Urothelium cell line (cell line): ENCODE measurements at places on chromosomes 11 and 22.

GRCh38 chr11:112656772-112657428 is 304.3 kb upstream of the NCAM1 start:
- DNase-seq, result peak; percentile 55

GRCh38 chr22:33922349-33922681 is 2.0 kb upstream of the LARGE1 start:
- peak; percentile 39 for DNase-seq

- DNase-seq, result no peak
Observed at GRCh38 chr22:50162391-50162956, 8.1 kb upstream of the PANX2 start.

- DNase-seq, result no peak
Observed at GRCh38 chr11:68854273-68854958, 12.7 kb upstream of the CPT1A start.

GRCh38 chr11:3375552-3375951 is 3.4 kb downstream of the ZNF195 start:
- no peak for DNase-seq

GRCh38 chr11:126293726-126294125 is 10.1 kb upstream of the DCPS start:
- DNase-seq, result no peak

GRCh38 chr22:42970029-42970428 is 44.9 kb downstream of the PACSIN2 start:
- peak; percentile 59 for DNase-seq

DNA sequence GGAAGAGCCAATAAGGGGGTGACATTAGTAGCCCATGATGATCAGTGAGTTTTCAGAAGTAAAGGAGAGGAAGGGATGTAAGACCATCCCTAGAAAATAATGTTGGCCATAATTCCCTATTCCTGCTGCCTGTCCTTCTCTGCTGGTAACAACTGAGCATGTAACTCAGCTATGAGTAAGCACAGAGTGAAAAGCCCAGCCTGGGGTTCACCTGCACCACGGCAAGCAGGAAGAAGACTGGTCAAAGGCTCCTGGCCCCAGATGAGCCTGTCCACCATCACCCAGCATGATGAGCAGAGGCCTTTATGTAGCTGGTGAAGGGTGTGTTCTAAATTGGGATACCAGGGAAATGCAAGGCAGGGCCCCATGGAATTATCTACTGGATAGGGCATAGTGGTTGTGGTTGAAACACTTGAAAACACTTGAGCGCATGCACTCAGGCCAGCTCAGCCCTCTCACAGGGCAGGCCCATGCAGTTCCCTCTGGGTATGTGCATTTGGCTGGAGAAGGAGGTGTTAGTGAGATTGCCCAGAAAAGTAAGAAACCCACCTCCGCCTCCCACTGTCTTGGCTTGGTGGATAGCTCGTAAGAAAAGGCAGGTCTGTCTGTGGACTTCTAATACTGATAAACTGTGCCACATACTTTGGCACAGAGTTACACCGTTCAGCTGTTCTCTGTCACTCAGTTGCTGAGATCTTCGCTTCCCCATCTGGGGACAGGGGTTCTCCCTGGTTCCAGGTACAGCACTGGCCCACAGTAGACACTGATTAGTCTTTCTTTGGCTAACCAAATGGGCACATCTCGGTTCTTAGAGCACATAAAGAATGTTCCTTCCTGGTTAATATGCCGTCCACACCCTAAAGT is 86.8 kb downstream of the AMOTL1 start:
- DNase-seq, result no peak

GRCh38 chr11:13885083-13885482 is 77.4 kb upstream of the SPON1 start:
- DNase-seq, result no peak

- no peak for DNase-seq
Observed at GRCh38 chr11:61923166-61924063, 6.0 kb upstream of the RAB3IL1 start.

GRCh38 chr11:86143087-86144030 is 74.5 kb upstream of the PICALM start:
- no peak for DNase-seq

- peak; percentile 71 for DNase-seq
Observed at GRCh38 chr22:36823186-36823839, 6.5 kb upstream of the PVALB start.

DNA sequence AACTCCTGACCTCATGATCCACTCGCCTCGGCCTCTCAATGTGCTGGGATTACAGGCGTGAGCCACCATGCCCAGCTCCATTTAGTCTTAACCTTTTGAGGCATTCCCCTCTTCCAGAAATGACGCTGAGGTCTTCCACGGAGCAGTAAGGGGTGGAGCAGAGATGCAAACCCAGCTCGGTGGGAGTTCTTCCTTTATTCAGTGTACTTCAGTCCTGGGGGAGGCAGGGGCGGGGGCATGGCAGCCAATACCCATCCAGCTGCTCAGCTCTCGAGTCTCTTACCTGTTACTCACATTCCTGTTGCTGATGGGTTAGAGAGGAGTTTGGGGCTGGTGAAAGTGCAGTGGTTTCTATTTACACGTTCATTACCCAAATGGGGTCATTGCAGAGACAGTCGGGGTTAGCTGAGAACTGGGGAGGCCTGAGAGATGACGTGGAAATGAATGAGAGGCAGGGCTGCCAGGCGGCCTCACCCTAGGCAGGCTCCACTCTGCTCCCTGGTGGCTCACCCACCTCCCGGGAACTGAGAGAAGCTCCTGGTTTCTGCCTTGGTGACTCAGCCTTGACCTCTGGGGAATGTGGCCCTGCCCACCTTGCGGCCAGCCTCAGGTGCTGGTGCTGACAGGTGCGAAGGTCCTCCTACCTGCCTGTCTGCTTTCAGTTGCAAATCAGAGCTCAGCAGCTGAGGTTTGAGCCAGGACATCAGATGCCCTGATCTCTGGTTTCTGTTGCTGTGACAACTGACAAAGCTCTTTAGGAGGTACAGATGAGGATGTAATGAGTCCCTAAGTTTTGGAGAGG is 13.4 kb upstream of the ST14 start:
- peak; percentile 68 for DNase-seq

DNA sequence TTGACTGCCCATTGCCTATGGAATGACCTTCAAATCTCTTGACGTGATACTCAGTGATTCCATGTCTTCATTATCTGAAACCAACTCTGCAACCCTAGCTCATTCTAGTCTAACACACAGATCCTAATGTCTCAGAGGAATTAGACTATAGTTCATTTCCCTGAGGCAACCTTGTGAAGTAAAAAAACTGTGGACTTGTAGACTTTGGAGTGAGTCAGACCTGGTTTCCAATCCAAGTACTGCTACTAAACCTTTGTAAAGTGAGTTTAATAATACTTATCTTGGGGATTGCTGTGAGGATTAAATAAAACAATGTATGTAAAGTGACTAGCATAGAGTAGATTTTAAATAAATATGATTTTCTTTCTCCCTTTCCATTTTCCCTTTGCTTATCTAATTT is 226.1 kb downstream of the BLID start:
- DNase-seq, result no peak

DNA sequence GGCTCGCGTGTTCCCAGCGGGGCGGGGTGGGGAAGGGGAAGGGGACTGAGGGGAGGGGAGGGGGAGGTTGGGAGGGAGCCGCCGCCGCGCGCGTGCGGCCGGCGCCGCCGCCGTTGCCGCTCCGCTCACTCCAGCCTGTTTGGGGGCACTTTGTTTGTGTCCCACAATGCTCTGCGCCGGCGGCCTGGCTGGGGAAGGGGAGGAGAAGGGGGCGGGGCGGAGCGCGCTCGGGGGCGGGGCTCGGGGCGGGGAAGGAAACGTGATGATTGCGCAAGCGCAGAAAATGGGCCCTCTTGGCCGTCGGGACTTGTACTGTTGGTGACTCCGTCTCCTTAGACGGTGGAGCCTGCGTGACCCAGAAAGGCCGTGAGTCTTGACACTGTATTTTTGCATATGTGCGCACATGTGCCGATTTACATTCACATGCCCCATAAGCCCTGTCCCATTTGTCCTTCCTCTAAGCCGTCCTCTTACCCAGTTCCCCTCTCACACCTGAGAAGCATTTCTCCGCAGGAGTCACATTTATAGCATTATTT is at the start of gene ZBTB44:
Gene ZBTB44 (minus strand): TSS at position 168 of the 536 bp plus-strand sequence. CDS start 53,044 bp downstream, outside the sequence.
- DNase-seq, result peak; percentile 88

DNA sequence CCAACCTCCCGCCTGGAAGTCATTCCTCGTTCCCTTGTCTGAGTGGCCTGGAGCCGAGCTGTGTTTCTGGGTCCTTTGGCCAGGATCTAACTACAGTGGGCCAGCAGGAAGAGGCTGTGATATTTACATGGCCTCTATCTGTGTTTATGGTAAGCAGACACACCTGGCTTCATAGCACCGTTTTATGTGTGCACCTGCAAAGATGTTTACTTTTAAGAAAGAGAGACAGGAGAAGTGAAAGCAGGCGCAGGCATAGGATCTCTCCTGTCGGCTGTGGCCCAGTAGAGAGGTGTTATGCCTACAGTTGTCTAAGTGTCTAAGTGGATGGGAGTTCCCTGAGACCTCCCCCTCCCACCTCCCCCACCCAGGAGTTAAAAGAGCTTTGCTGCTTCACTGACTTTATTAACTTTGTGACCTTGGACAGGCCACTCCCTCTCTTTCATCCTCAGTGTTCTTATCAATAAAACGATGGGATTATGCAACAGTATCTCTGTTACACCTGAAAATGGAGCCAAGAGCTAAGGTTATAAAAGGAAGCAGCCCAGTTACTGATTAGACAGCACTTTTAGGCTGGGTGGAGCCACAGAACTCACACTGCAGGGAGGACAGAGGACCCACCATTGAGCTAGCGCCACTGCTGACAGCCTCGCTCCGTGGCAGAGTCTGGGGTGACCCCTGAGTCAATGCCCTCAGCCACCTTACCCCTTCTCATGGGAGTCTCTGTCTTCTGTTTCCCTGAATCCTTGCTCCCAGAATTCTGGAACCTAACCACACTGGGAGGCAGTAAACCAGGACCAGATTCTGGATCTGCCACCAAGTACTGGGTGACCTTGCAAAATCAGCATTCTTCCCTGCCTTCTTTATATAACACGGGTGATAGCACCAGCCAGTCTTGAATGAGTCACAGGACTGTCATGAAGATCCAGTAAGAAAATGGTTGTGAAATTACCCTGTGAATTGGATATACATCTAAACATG is 22.0 kb downstream of the ST14 start:
- no peak for DNase-seq

DNA sequence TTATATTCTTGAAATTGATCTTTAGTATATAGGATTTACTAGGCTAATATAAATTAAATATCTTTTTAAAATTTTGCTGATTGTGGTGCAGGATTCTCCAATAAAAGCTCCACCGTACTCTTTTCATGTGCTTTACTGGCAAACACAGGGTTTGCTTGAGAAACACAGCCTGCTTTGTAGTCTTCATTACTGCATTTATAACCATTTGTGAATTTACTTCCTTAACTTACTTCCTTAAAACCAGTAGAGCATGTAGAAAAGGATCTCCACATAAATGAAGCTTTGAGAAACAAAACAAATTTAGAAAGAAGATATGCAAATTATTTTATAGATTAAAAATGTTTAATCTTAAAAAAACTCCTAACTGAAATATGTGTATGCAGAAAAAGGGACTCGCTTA is 28.8 kb downstream of the SWAP70 start:
- DNase-seq, result no peak

DNA sequence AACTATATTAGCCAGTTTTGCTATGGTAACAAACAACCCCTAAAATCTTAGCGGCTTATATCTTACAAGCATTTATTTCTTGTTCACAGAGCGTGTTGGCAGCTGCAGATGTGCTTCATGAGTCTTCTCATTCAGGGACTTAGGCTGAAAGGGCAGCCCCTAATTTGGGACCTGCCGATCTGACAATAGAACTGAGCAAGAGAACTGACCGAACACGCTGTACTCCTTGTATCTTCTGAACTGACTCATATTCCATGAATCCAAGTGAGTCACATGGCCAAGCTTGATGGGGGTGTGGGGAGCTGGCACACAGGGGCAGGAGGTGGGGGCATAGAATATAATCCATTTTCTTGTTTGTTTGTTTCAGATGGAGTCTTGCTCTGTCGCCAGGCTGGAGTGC is 481.7 kb upstream of the CADM1 start:
- peak; percentile 62 for DNase-seq

- DNase-seq, result no peak
Observed at GRCh38 chr11:130218501-130219070, 59.0 kb downstream of the ST14 start.

DNA sequence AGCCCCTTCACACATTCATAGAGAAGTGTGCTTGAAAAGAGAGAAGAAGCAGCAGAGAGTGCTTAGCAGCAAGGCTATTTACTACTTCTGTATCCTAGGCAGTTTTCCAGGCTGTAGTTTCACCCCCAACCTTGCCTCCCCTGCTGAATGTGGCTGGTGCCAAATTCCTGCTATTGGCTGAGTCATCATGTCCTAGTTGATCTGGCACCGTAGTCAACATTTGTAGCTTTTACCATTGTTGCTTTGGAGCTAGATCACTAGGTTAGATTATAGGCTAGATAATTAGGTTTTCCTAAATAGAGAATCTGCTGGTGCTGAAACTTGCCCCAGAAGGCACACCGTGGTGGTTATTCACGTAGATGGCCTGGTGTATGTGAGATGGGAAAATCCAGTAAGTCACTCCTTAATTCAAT is 32.7 kb downstream of the ARHGAP42 start:
- peak; percentile 73 for DNase-seq

GRCh38 chr11:78690352-78690987 is 115.8 kb upstream of the NARS2 start:
- DNase-seq, result no peak
